ENCODE measurements at places on chromosomes 6 and 20.

- DNase-seq = no peak
Measured at GRCh38 chr6:115618256-115618655, 442.4 kb downstream of the FRK start.

- peak; percentile 39 for DNase-seq
Measured at GRCh38 chr20:45469336-45470261, at the start of gene WFDC2. Gene WFDC2 (plus strand): TSS chr20:45469753. CDS start chr20:45469782, 29 bp downstream.

DNA sequence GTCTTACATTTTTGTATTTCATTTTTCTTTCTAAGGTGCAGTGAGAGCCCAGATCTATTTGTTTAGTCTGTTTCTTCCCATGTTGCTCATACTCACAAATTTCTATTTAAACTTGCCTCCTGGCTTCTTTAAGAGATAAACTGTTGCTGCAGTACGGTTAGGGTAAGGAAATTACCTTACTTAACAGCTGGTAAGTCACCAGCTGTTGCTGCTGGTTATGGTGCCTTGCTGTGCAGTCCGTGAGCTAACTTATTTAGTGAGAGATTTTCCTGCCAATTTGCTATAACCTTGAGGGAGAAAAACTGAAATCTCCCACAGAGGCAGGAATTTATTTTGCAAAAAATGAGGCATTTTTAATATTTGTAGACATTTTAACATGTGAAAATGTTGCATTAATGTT lies 261.0 kb downstream of the UST start:
- DNase-seq = no peak

- DNase-seq = no peak
Measured at GRCh38 chr20:16505894-16506293, 67.4 kb downstream of the KIF16B start.

GRCh38 chr20:57716901-57717300 lies 7.1 kb upstream of the PMEPA1 start:
- no peak for DNase-seq

DNA sequence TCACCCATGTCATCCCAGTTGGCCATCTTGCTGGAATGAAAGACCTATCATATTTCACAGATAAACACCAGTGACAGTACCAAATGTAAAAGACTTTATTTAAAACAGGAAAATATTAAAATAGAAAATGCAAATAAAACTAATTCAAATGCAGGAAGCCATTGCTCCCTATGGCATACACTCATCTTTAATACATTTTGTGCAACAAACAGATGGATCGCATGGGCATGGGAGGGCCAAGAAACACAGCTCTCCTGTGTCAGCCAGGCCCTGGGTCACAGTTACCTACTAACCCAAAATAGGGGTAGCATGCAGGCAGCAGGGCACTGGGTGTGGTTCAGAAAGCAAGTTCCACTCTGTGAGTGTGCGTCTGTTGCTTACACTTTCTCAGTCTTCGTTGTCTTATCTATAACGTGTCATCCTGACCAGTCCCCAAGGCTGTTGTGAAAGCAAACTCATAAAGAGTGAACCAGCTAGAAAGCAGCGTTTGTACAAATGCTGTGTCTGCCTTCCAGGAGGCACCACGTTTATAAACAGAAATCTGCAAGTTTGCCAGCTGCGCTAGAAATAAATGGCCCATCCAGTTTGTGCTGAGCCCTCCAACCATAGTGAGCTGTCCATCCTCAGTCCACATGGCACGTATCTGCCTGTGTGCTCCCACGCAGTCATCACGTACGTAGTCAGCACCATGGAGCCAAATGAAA lies 180.5 kb downstream of the SYNDIG1 start:
- no peak for DNase-seq

- DNase-seq = no peak
Measured at GRCh38 chr20:63099456-63100173, 92.9 kb upstream of the BHLHE23 start.

DNA sequence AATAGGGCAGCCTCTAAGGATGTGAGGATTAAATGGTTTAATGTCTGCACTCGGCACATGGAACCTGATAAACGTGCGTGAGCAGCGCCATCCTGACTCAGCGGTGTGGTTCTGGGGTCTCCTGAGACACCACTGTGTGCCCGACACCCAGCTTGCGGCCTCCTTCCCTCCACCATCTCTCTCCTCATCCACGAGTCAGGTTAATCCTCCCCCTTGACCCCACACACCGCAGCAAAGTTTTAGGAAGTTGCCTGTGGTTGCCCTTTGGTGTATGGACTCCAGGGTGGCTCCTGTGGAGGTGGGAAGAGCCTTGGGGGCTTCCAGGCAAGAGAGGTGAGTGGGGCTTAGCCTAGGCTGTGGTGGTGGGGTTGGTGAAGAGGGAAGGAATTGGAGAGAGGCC lies 68.2 kb downstream of the PHACTR3 start:
- DNase-seq = no peak

All from right renal cortex interstitium (tissue), 3 donors.